Right lobe of liver (tissue), 6 donors: ENCODE measurements at places on chromosomes 2 and 18. TPM values are rescaled to one million over a fixed set of nuclear protein-coding genes. Genes with fewer than 3 reads are reported as not detected.

Gene GAL3ST2
- total RNA-seq: 0.83 TPM

Gene CPO
- total RNA-seq: not detected

- peaks cover 39% of the 10 kb centered on the region for H3K36me3 ChIP-seq
- H3K4me3 ChIP-seq: no peak overlapping the region
- peak; percentile 79 for DNase-seq
Observed at GRCh38 chr2:11778923-11779757, 32.7 kb downstream of the LPIN1 start.

GRCh38 chr2:75592030-75592429 is 31.3 kb upstream of the EVA1A start:
- H3K4me3 ChIP-seq: no peak overlapping the region
- no peaks in the 10 kb centered on the region for H3K27me3 ChIP-seq
- DNase-seq: no peak

DNA sequence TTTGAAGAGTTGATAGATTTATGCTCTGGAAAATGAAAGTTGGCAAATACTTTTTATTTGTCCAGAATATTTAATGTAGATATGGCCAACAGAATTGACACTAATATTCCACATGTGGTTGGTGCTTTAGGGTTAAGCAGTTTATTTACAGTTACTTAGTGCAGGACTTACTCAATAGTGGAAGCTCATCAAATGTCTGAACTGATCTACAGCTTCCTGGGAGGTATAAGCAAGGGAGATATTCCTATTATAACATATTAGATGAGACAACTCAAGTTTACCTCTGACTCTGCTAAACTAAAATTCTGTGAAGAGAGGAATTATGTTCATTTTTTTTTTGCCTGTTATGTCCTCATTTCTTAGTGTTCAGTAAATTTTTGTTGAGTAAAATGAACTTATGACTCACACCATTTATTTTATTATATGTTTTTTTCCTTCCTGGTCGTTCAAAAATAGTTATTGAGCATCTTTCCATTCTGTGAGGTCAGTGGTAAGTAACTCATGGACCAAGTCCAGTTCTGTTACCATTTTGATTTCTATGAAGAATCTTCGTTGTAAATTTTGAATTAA is 13.6 kb downstream of the ABI2 start:
- no peak overlapping the region for H3K27ac ChIP-seq
- H3K4me1 ChIP-seq: no peaks in the 10 kb centered on the region
- no peaks in the 10 kb centered on the region for H3K36me3 ChIP-seq

DNA sequence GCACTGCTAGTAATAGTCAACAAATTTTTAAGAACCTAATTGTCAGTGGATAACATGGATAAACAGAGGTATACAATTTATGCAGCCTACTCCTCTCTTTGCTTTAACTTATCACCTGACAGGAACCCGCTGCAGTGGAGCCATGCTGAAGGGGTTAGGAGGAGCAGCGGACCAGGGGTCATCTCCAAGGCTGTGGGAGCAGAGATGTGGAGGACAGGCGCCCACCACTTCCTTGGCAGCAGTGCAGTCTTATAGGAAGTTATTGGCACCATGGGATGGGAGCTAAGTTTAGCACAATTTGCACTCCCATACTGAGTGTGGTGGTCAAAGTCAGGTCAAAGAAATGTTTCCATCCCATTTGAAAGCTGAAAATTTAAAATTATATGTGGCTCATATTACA is 35.6 kb downstream of the HDLBP start:
- no peak overlapping the region for H3K4me3 ChIP-seq
- H3K36me3 ChIP-seq: no peaks in the 10 kb centered on the region
- no peaks in the 10 kb centered on the region for H3K27me3 ChIP-seq
- DNase-seq: no peak
- H3K27ac ChIP-seq: no peak overlapping the region

DNA sequence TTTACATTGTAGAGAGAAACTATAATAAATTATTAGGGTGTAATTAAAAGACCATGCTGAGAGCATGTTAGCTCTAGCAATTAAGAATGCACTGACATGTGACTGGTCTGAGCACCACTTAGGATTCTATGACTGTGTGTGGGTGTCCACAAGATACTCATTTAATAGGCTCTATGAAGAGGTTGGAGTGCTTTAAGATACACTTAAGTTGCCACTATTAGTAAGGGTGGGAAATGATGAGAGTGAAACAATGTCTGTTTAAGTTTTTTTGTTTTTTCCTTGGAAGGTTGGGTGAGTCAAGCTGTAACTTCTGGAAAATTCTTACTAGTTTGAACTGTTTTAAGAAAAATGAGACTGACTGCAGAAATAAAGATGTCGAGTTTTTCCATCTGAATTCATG is 1.8 kb upstream of the FAP start:
- no peaks in the 10 kb centered on the region for H3K36me3 ChIP-seq
- no peaks in the 10 kb centered on the region for H3K4me1 ChIP-seq
- no peak for DNase-seq
- no peak overlapping the region for H3K27ac ChIP-seq
- no peak overlapping the region for H3K4me3 ChIP-seq

DNA sequence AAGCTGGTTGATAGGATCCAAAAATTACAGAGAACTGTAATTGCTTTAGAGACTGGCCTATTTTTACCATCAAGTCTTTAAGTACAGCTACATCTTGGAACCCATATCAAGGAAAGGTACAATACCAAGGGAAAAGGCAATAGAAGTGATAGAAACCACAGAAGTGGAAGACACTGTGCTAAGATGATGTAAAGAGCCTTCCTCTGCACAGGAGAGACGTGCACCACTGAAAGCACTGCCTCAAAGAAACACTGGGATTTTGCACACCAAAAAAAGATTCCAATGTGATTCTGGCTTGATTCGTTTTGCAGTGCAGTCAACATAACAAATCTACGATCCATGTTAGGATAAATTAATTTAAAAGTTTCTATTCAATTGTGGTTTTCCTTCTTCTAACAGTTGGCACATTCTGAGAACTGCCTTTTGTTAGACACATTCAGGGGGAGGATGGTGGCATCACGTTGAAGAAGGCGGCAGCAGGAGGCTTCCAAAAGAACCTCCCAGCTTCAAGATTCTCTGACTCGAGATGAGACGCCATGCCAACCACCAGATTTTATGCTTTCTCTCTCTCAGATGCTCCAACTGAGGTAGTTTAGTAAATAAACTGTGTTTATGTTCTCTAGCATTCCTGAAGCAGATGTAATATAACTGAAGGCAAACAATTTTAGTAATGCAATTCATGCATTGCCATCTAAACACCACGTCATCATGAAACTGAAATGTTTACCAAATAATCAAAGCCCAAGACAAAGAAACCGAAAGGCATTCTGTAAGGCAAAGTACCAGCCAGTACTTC is 102.9 kb downstream of the BCL2 start:
- no peaks in the 10 kb centered on the region for H3K4me1 ChIP-seq
- no peak overlapping the region for H3K27ac ChIP-seq
- H3K27me3 ChIP-seq: no peaks in the 10 kb centered on the region
- no peak overlapping the region for H3K4me3 ChIP-seq
- DNase-seq: no peak

- no peaks in the 10 kb centered on the region for H3K36me3 ChIP-seq
- H3K4me1 ChIP-seq: no peaks in the 10 kb centered on the region
- no peak for DNase-seq
- no peak overlapping the region for H3K4me3 ChIP-seq
Observed at GRCh38 chr2:109243526-109244303, 114.7 kb downstream of the SH3RF3 start.

DNA sequence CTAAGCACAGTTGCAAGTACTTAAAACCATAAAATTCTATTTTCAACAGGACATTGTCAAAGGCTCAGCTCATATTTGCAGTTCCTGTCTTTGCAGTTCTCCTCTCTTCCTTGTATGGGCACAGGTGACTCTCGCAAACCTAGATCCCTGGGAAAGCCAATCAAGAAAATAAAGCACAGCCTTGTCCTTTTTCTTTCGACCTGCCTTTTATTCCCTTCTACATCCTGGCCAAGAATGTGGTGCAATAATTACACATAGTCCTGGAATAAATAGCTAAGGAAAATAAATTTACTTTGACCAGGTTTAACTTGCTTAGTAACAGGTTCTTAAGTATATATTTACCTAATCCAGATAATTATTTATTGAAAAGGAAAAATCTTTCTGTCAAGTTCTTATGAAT is 20.2 kb downstream of the ATG16L1 start:
- no peak overlapping the region for H3K27ac ChIP-seq
- no peaks in the 10 kb centered on the region for H3K4me1 ChIP-seq
- H3K36me3 ChIP-seq: peaks cover 55% of the 10 kb centered on the region
- H3K4me3 ChIP-seq: no peak overlapping the region
- no peak for DNase-seq

DNA sequence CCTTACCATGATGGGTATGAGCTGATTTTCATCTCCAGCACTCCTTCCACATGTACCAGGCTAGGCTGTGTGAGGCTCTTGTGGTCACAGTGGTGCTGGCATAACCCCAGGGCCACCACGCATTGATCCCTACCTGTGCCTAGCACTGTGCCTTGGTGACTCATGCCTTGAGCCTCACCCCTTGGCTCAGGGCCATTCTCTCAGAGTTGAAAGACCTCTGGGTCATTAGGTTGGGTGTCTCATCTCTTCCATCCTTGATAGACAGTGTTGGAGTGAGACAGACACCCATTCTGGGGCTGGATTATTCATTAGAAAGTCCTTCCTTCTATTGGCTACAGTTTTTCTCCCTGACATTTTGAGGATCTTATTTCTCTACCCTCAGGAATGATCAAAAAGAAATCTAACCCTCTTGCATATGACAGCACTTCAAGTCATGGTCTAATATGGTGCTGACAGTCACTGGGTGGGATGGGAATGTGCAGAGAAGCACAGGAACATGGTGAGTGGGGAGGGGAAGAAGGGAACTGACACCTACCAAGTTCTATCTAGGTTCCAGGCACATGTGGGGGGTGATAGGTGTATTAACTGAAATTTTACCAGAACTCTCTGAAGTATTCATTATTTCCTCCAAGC is 41.3 kb downstream of the DYSF start:
- no peaks in the 10 kb centered on the region for H3K27me3 ChIP-seq
- H3K4me3 ChIP-seq: no peak overlapping the region
- no peaks in the 10 kb centered on the region for H3K36me3 ChIP-seq
- H3K27ac ChIP-seq: no peak overlapping the region
- no peak for DNase-seq
